ENCODE measurements at places on chromosomes 1 and 21.

GRCh38 chr1:210189426-210189825, 43.2 kb upstream of the SERTAD4 start:
- DNase-seq, result no peak

GRCh38 chr1:112337028-112337531, 58.9 kb upstream of the CTTNBP2NL start:
- DNase-seq, result peak; percentile 49

DNA sequence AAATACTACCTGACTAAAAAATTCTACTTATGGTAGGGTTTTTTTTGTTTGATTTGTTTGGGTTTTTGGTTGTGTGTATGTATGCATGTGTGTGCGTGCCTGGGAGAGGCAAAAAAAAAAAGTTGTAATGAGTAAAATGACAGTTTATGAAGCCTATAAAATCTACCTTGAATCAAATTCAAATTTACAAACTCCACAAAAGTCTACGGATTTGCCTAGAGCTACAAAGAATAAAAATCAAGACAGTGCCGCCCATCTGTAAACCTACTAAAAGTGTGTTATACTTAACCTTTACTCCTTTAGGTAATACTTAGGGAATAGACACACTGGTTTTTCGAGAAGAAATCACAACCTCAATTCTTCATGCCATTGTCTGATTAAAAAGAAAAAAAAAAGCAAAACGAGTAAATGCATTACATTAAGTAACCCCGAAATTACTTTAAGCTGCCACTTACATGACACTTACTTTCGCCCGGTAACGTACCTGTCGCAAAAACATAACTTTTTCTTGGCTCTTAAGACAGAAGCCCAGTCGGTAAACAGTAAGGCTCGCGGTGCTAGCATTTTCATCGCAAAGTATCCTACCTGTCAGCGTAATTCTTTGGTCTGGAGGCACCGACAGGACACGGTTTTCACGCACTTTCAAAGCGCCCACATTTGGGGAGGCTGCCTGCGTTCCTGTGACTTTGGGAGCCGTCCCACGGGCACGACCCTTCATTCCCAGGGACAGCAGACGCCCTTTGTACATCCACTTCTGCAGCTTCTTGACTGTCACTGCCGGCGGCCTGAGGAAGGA, 951 bp downstream of the SYDE2 start:
- DNase-seq, result no peak

DNA sequence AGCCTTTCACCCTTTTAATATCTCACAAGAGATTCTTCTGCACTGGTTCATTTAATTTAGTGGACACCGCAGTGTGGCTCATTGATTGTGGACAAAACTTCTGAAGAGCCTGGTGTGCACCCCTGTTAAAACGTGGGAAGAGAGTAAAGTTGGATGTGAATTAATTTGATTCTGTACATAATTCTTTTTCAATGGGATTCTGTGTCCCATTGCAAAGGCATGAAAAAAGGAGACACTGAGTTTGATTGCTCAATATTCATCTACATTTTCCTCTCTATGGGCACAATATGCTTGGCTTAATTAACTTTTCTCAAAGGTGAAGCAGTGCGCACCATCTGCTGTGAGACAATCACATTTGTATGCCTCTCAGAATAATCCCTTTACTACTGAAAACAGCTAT, 95.1 kb downstream of the BARHL2 start:
- DNase-seq, result no peak

DNA sequence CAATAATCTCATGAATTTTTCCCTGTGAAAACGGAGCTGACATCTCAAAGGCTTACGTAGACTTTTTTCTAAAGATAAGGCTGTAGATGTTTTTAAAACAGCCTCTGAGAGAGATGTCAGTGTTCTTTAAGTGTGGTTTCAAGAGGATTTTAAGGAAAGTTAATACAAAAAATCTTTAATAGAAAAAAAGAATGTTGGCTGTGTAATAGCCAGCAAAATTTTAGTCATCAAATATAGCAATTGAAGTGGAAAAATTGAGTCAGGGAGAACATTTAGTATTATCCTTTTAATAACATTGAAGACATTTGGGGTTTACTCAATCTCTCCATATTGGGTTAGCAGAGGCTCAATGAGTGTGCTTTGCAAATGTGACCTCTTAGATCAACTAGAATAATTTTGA, 38.6 kb upstream of the CHRM3 start:
- no peak for DNase-seq

DNA sequence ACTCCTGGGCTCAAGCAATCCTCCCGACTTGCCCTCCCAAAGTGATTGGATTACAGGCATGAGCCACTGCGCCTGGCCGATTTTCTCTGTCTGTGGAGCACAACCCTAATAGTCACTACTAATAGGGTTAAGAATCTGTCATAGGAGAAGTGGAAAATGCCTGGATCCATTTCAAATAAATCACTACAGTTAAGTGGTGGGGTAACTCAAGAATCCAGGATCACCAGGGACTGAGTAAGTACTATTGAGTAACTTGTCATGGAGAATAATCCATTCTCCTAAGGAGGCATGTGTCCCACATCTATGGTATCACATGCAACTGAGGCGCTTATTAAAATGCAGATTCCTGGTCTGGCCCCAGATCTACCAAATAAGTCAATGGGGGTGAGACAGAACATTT, 53.2 kb downstream of the OPTC start:
- DNase-seq, result peak; percentile 76

- DNase-seq, result no peak
Observed at GRCh38 chr1:225689882-225690459, 37.0 kb upstream of the ENAH start.

GRCh38 chr1:229058729-229059128, 212.2 kb upstream of the RAB4A start:
- no peak for DNase-seq

- DNase-seq, result peak; percentile 98
Observed at GRCh38 chr1:64042331-64043100, 160.9 kb upstream of the UBE2U start.

DNA sequence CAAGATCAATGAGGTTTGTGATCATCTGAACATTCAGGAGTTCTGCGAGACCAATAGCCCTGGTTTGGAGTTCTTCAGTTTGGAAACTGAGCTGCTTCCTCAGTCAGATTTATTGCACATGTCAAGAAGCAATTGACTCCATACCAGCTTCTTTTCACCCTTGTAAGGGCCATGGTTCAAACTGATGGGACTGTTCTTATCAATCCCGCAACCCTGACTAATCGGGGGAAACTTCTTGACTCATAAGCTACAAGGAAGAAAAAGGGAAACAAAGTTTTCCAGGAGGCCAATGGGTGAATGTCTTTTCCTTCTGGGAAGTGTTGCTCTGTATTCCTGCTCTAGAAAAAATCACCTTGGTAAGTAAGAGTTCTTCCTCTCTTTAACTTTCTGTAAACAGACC, 187.9 kb downstream of the MIS18A start:
- no peak for DNase-seq

GRCh38 chr1:3031401-3032221, 10.3 kb downstream of the ACTRT2 start:
- DNase-seq, result no peak

DNA sequence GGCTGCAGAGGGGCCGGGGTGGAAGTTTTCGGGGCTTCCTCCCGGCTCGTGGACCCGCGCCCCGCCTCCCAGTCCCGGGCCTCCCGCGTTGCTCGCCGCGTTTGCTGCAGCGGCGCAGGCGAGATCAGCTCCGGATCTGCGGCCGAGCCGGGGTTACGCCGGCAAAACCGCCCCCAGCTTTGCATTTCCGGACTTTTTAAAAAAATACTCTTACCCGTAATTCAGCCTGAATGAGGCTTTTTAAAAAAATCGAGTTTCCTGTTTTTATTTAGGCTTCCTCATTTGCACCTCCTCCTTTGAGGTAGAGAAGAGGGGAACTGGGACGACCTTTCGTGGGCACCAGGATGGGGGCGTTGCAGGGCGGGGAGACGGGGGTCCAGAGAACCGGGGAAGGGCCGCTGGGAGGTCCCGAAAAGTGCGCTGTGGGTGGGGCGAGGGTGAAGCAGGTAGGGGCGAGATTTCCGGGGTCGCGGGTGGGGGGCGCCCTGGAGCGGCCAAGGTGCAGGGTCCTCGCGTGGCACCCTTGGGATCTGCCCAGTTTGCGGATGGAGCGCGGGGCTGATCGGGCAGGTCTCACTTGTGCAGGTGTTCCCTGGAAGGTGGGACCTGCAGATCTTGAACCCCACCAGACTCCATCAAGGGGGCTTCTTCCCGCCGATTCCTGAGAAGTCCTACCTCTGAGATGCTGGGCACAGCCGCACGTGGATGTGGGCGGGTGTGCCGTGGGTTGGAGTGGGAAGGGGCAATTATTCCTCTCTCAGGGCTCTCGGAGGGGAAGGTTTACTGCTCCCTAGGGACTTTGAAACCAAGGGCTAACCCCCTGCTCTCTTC, 1.1 kb downstream of the PIK3CD start:
- no peak for DNase-seq

DNA sequence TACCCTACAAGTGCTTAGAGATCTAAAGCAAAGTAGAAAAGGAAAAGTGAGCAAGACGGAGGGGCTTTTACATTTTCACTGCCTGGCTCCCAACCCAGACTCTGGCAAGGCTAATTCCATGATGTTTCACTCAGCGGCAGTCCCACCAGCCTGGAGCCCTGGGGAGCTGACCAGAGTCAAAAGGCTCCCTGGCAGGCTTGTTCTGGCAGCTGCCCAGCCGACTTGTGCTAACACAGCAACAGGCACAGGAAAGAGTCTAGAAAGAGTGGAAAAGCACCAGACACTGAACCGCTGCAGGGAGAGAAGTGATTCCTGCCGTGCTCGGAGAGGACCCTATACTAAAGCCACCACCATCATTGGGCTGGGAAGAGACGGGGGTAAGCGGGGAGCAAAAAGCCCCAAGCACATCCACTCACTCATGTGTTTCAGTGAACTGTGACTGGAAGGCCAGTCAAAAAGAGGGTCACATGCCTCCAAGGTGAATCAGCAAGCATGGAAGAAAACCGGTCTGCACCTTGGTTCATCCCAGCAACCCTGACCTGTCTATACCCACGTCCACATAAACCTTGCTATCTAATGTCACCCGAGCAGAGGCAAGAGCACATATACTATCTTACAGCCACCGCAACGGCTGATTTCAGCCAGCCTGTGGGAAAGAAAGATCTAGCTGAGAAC, 8.0 kb downstream of the SMIM12 start:
- DNase-seq, result no peak

DNA sequence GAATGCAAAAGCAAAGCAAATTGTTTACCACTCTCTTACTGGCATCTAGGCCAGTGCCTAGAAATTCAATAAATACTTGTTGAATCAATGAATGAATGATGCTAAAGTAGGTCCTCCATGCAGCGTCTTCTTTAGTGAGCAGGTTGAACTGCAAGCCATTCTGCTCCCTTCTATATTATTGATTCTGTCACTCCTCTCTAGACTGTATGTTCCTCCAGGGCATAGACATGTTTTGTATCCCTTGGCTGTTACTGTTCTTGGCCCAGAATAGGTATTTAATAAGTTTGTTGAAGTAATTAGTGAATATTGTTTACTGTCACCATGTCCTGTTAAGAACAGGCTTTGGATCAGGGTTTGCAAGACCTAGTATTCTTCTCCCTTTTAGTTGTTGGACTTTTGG, 43.7 kb downstream of the OSBPL9 start:
- no peak for DNase-seq

DNA sequence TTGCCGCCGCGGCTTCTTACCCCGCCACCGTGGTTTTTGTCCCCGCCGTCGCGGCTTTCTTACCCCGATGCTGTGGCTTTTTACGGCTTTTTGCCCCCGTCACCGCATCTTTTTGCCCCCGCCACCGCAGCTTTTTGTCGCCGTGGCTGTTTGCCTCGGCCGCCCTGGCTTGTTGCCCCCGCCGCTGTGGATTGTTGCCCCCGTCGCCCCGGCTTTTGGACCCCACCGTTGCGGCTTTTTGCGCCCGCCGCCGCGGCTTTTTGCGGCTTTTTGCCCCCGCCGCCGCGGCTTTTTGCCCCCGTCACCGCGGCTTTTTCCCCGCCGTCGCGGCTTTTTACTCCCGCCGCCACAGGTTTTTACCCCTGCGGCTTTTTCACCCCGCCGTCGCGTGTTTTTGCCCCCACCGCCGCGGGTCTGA, 3934.3 kb downstream of the SRGAP2C start:
- DNase-seq, result no peak

DNA sequence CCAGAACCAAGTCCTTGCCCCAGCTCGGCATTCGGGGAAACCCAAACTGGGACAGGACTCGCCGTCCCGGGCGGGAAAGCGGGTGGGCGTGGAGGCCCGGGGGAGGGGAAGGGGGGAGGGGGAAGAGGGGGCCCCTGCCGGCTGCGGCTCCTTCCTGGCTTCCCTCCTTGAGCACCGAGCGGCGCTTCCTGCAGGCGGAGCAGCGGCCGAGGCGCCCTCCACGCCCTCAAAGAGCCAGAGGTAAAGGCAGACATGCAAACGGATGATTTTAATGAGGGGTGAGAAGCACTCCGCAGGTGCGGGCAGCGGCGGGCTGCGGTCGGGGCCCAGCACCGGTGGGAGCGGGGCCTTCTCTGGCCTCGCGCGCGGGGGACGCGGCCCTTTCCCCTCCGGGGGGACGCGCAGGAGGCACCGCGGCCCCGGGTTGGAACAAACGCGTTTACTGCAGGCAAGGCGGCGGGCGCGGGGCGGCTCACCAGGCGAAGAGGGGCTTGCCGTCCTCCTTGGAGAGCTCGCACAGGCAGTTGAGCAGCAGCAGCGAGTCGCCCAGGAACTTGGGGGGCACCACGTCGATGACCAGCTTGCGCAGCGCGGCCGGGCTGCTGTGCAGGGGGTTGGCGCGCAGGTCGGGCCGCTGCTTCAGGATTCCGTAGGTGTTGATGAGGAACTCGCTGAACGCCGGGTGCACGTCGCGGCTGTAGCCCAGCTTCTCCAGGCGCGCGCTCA, 5.7 kb upstream of the FTCD start:
- no peak for DNase-seq

GRCh38 chr1:201128476-201128875, 1.5 kb upstream of the ASCL5 start:
- no peak for DNase-seq

DNA sequence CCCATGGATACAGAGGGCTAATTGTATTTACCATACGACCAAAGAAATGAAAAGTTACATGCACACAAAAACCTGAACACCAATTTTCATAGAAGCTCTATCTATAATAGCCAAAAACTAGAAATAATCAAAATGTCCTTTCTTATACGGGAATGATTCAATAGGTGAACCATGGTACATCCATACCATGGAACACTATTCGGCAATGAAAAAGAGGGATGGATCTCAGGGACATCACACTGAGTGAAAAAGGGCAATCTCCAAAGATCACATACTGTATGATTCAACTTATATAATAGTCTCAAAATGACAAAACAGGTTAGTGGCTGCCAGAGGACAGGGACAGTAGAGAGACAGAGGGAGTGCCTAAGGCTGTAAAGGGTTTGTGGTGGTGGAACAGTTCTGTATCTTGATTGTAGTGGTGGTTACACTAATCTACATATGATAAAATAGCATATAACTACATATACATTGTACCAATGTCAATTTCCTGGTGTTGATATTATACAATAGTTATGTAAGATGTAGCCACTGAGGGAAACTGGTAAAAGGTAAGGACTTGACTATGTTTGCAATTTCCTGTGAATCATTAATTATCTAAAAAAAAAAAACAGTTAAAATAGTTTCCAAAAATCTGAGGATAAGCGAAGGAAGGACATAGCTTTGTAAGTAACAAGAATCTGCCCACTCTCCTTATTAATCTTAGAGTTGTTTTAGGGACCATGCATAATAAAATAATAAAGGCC, 3.7 kb downstream of the RSBN1 start:
- no peak for DNase-seq

Data from fibroblast of gingiva (primary cell).